ELR (cell line): ENCODE measurements at places on chromosomes 16 and 17.

DNA sequence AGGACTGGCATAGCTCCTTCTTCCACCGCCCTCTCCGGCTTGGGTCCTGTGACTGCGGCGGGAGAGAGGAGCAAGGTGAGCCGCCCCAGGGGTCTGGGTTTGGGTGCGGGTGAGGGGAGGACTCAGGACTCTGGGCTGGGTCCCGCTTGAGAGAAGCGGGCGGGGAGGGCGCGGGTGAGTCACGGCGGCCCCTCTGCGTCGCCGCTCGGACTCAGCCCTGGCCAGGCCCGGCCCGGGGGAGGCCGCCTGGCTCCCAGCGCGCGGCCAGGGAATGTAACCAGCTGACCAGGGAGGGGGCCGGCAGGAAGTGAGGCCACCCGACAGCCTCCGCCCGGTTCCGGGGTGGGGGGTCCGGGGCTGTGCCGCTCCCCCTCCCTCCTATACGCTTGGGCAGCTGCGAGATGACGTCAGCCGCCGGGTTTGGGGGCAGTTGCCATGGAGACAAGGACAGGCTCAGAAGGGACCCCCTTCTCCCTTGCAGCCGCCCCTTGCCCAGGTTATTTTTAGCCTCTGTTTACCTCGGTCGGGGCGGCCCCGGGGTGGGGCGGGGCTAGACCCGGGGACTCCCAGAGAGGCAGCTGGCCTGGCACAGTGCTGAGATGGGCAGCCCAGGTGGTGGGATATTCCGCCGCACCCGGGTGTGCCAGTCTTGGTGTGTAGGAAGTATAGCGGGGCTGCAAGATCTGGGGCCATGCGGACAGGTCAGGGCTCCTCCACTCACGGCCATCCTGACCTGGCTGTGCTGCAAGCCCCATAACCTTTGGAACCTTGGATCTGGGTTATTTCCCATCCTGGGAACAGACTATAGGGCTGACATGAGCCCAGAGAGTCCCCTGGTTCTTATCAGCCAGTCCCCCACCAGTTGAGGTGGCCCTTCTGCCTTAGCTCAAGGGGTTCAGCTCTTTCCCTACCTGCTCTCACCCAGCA is 1.6 kb downstream of the RIPOR1 start:
- DNase-seq, result peak; percentile 83

DNA sequence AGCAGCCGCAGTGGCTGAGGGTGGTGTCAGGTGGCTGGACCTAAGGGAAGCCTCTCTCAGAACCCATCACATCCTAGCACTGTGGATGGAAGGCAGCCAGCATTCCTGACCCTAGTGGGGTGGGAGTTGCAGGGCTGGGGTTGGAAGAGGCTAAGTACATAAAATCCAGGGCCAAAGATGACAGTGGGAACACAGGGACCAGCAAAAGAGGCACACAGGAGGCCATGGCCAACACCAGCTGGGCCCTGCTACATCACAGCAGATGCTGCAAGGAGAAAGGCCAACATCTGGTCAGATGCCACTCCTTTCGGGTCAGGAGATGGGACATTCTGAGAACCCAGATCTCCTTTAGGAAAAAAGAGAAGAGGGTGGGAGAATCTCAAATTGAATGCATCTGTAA is 415.4 kb downstream of the SLC39A11 start:
- no peak for DNase-seq

- DNase-seq, result peak; percentile 71
Measured at GRCh38 chr17:14091367-14091766, 22.1 kb downstream of the COX10 start.

DNA sequence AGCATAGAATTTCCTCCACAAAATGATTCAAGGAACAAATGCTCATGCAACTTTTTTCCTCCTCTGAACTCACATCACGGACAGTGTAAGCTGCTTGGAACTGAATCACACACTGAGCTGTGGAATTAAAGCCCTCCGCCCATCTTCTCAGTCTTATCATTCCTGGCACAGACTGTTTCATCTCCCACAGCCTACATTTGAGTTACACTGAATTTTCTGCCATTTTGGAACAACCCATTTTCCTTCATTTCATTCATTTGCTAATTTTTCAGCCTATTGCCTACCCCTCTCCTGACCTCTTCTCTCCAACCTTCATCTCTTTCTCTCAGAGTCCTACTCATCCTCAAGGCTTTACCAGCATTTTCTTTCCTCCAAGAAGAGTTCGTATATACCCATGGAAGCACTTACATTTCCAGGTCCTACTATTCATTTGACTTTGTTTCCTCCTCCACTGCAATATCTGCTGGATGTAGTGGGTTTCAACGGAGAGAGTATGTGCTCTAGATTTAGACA is 39.1 kb upstream of the TOM1L1 start:
- DNase-seq, result no peak

DNA sequence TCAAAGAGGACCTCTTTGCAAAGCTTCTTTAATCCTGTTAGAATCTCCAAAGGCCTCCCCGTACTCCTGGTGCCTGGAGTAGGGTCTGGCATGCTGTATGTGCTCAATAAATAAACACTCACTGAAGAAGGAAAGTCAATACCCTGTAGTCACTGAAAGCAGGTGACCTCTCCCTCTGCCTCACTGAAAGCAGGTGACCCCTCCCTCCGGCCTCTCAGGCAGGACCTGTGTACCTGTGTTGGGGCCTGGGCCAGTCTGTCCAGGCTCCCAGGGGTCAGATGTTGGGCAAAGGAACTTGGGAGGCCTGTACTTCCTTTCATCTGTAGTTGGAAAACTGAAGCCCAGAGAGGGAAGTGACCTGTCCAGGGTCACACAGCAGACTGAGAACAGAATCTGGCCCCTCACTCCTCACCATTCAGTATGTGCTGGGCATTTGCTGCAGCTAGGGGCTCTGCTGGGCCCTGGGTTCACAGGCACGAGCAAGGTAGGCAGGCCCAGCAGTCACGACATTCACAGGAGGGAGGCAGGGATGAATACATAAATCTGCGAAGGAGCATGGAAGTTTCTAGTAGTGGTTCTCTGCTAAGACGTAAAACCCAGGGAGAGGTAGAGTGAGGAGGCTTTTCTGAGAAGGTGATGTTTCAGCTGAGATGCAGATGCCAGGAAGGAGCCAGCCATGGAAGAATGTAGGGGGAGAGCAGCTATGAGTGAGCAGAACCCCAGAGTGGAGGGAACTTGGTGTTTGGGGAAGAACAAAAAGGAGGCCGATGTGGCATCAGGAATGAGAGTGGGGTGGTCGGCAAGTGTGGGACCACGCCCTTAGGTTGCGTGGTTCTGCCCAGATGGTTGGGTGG is 64.0 kb downstream of the NKD1 start:
- no peak for DNase-seq

GRCh38 chr17:78360371-78361224 is 721 bp upstream of the SOCS3 start:
- peak; percentile 94 for DNase-seq

DNA sequence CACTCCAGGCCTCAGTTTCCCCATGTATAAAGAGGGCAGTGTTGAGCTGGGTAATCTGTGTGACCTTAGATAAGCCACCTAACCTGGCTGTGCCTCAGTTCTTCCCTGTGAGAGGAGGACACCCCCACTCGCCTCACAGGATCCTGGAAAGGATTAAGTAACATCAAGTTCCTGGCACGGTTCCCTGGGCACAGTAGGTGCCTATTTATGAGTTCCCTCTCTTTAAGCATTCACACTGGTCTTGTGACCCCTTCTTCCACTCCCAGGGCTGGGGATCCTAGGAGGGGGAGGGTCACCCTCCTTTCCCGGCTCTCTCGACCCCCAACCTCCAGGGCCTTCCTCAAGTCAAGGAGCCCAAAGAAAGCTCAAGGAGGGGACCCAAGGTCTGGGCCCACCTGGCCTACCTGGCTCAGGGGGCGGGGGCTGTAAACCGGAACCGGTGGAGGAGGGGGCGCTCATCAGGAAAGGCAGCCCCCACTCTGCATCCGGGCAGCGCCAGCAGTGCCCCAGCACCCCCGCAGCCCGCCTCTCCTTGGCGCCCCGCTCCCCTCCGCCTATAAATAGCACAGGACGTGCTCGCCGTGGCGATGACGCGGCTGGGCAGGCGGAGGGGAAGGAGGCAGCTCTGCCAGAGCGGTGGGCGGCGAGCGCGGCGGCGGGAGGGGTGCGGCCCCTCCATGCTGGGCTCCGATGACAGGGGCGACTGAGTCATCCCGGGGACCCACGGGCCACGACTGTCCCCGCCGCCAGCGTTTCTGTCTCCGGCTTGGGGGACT is 9.4 kb downstream of the RPL19 start:
- peak; percentile 64 for DNase-seq

DNA sequence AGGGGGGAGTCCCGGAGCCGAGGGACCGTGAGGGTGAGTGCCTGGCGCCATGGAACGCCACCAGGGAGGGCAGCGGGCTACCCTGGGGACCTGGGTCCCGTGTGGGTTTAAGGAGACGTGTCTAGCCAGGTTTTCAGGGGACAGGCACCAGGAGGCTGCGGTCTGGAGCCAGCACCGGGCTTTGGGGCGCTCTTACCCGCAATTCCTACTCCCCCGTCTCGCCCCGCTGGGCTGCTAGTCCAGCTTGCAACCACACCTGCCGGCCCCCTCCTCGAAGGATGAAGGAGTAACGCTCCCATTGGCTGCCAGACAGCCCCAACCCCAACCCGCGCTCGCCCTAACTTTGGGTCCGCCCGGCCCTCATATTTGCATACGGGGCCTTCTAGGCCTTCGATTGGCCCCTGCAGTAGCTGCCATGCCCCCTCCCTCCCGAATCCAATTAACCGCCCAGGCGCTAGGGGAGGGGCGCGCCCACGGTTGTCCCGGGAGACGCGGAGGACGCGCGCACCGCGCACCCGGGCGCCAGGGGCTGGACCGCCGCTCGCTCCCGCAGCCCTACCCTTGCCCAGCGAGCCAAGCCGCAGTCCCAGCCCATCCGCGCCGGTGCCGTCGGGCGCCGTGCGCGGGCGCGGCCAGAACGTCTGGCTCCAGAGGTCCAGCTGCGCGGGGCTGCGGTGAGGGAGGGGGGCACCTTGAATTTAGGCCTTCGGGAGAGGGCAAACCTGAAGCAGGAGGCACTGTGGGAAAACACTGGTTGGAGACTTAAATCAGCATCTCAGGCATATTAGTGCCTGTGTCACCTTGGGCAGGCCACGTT is at the start of gene TTLL6:
TSS of gene TTLL6 (minus strand) at position 456 of the 817 bp plus-strand sequence. CDS start at position 299, 157 bp downstream.
- peak; percentile 86 for DNase-seq

GRCh38 chr16:31505483-31505882 is 2.7 kb downstream of the RUSF1 start:
- DNase-seq, result no peak

DNA sequence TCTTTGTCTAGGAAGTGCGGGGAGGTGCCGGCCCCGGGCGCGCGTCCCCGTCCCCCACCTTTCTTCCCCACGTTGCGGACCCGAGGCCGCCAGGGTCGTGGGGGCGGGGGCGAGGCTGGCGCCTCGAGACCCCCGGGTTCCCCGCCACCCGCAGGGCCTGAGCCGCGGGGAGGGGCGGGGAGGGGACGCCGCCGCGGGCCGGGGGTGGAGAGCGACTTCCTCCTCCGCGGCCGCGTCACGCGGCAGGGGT is 1.8 kb upstream of the ACTG1 start:
- DNase-seq, result peak; percentile 45

DNA sequence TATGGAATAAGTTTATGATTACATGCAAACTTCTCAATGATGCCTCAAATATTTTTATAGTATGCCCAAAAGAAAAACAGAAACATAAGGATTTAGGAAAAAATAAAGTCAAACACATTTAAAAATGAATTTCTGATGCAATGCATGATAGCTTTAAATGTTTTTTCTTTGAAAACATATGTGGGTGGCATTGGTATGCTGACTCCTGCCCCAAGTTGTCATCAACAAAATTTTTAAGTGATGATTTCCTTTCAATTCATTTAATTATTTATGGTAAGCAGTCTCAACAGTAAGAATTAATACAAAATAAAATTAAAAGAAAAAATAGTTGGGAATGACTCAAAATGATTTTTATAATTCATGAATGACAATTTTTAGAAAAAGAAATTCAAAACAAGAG is 104.9 kb downstream of the CEP112 start:
- DNase-seq, result peak; percentile 20

GRCh38 chr17:72158895-72159885 is 38.4 kb downstream of the SOX9 start:
- no peak for DNase-seq

DNA sequence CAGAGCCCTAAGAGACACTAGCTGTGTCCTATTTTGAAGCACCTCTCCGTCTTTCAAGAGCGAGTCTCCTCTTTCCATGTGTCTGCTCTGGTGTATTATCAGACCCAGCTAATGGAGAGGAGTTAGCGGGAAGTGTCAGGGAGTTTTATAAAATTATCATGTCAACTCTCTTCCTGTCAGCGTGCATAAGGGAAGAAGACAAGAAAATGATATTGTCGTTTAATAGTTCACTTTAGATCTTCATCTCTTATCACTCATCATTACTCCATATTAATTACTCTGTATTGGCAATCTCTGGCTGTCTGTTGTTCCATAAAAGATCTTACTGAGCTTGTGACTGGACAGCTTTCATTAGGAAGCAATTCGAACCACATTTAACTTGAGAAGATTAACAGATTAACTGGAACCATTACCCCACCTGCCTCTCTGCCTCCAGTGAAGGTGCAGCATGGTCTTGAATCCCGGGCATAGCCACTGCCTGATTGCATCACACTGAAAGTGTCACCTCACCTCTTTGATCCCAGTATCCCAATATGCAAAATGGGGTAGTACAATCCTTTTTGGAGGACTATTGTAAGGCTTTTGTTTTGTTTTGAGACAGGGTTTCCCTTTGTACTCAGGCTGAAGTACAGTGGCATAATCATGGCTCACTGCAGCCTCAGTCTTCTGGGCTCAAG is 121.1 kb downstream of the TMEM114 start:
- no peak for DNase-seq

DNA sequence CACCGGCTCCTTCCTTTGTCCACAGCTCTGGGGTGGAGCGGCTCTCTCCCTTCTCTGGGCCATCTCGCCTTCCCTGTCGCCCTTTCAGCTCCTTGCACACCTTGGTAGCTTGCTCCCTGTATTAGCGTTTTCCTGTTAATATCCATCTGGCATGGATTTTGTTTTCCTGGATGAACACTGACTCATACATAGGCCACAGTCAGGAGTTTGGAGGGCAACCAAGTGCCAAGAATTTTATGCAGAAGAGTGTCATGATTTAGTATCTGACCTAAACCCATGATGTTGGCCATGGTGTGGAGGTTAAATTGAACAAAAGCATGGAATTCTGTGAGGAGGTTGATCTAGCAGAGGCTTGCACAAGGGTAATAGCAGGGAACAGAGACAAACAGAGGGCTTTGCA is 180.9 kb downstream of the AIPL1 start:
- no peak for DNase-seq

- DNase-seq, result peak; percentile 67
Measured at GRCh38 chr16:87350681-87351319, 32.8 kb downstream of the FBXO31 start.

DNA sequence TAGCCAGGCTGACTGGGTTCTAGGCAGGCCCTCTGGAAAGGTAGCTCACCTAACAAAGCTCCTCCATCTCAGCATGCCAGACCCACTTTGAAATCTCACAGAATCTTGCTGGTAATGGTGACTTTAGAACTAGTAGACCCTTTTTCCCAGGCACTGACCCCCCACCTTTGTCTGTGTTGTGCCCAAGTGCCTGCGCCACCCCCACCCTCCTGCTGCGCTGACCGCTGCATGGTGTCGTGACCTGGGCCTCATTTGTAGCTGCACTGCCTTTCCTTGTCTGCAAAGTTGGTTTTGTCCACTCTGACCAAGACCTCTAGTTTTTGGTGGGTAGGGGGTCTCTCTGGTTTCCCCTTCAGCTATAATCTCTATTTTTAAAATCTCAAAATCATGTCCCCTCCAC is 6.8 kb downstream of the ATXN1L start:
- DNase-seq, result no peak
